ENCODE measurements at places on chromosomes 2 and 18.

- DNase-seq = no peak
Observed at GRCh38 chr2:28296904-28297303, 95.8 kb upstream of the FOSL2 start.

- DNase-seq = peak; percentile 7
Observed at GRCh38 chr2:214481204-214481603, 70.3 kb downstream of the VWC2L start.

- no peak for DNase-seq
Observed at GRCh38 chr2:20446255-20446916, 488 bp upstream of the RHOB start.

- DNase-seq = no peak
Observed at GRCh38 chr2:97743913-97744312, 30.5 kb downstream of the ZAP70 start.

Measured in HEK293T (cell line).